ENCODE measurements at places on chromosomes 12 and 14.

GRCh38 chr12:2561367-2561766 is 233.4 kb upstream of the FKBP4 start:
- no peak for DNase-seq

- DNase-seq = no peak
Observed at GRCh38 chr12:132497514-132498405, 7.8 kb downstream of the FBRSL1 start.

DNA sequence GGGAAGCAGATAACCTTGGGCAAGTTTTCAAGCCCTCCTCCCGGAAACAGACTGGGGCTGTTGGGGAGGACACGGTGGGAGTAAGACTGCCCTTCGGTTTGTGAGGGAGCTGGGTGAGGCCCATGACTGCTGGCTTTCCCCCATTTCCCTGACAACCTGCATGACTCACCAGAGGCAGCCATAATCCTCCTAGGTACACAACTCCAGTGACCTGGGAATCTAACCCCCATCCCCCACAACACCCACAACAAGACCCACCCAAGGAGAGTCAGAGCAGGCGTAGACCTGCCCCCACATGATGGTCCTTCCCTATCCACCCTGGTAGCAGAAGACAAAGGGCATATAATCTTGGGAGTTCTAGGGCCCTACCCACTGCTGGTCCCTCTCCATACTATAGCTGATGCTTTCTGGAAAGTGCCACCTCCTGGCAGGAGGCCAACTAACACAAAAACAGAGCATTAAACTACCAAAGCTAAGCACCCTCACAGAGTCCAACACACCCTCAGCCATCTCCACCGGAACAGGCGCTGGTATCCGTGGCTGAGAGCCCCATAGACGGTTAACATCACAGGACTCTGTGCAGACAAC is 14.8 kb downstream of the DDX24 start:
- no peak for DNase-seq

- DNase-seq = no peak
Observed at GRCh38 chr12:21456291-21456780, 18.9 kb downstream of the PYROXD1 start.

- no peak for DNase-seq
Observed at GRCh38 chr14:85247071-85247470, 282.9 kb upstream of the FLRT2 start.

Data from GM04503 (cell line).